ENCODE measurements at places on chromosomes 16 and 17. TPM values are rescaled to one million over a fixed set of nuclear protein-coding genes. Genes with fewer than 3 reads are reported as not detected.

DNA sequence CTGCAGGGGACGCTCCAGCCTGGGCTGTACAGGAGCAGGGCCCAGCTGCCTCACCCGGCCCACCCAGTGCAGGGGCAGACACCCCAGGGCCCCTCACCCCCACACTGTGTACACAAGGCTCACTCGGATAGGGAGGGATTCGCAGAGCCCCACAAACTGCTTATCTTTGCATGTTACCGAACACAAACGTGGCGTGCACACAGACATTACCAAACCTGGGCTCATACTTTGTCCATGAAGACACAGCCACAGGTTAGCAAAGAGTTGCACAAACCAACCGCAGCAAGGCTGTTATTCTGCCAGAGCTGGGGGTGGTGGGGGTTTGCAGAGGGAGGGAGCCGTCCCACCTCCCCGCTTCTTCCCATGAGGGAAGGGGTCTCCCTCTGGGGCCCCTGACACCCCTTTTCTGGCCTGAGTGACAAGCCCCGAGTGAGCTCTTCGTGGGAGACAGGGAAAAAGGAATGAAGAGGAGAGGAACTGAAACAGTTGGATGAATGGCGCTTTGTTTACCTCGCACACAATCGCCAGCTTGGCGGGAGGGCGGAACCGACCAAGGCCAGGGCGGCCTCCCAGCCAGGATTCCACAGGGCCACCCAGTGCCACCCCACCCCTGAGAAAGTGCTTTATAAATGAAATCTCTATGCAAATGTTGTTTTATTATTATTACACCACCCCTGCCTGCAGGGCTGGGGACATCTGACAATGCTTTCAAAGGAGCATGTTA is 434 bp upstream of the CPSF4L start:
- H3K27ac ChIP-seq, result no peak overlapping the region
- peaks cover 10% of the 10 kb centered on the region for H3K4me1 ChIP-seq
- no peaks in the 10 kb centered on the region for H3K36me3 ChIP-seq
- H3K4me3 ChIP-seq, result no peak overlapping the region

Gene CNTNAP4
- total RNA-seq, result not detected

- peaks cover 21% of the 10 kb centered on the region for H3K4me1 ChIP-seq
- H3K27me3 ChIP-seq, result no peaks in the 10 kb centered on the region
- no peaks in the 10 kb centered on the region for H3K36me3 ChIP-seq
These were observed 78.3 kb downstream of the KCNJ12 start for GRCh38 chr17:21454441-21454840.

Gene ACSM3
- 10.0 TPM for total RNA-seq

DNA sequence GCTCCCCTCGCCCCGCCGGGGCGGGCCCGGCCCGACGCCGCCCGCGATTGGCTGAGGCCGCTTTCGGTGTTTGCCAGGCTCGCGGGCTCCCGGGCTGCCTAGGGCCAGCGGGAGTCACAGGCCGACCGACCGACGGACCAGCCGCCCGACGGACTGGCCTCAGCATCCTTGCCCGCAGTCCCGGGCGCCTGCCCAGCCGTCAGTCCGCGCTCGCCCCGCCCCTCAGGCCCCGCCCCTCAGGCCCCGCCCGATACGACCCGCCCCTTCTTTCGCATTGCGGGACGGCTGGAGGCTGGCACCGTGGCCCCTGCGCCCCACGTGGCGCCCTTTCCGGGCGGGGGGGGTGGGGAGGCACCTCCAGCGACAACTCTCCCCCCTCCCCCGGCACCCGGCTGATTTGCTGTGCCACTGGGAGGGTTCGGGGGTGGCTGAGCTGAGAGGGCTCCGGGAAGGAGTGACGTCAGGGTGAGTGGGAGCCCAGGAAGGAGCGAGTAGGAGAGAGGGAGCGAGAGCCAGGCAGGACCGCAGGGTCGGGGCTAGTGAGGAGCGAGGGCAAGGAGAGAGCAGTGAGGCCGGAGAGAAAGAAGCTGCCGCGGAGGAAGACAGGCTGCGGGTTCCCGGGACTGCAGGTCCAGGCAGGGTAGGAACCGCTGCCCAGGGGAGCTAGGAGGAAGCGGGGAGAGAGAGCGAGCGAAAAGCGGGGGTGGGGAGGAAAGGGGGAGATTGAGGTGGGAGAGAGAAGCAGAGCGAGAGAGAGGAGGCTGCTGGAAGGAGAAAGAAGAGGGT is at the start of gene ASPHD1:
Gene ASPHD1 (plus strand): TSS at position 387 of the 786 bp plus-strand sequence. CDS start 484 bp downstream, outside the sequence.
- H3K4me1 ChIP-seq, result peaks cover 16% of the 10 kb centered on the region
- no peak within 1 kb of the TSS for H3K27ac ChIP-seq
- no peaks in the 10 kb centered on the region for H3K36me3 ChIP-seq
- H3K4me3 ChIP-seq, result peak within 1 kb of the TSS; percentile 75

GRCh38 chr16:27379919-27380318 is 22.1 kb upstream of the IL21R start:
- peaks cover 2% of the 10 kb centered on the region for H3K4me1 ChIP-seq
- DNase-seq, result no peak
- no peaks in the 10 kb centered on the region for H3K36me3 ChIP-seq
- H3K27ac ChIP-seq, result no peak overlapping the region

GRCh38 chr17:7856011-7856810 is 1.1 kb downstream of the NAA38 start:
- H3K27me3 ChIP-seq, result no peaks in the 10 kb centered on the region
- H3K4me3 ChIP-seq, result peak overlapping the region; percentile 86
- H3K4me1 ChIP-seq, result peaks cover 69% of the 10 kb centered on the region
- peak overlapping the region; percentile 99 for H3K27ac ChIP-seq

Gene SLC16A11
- 0.38 TPM for total RNA-seq

DNA sequence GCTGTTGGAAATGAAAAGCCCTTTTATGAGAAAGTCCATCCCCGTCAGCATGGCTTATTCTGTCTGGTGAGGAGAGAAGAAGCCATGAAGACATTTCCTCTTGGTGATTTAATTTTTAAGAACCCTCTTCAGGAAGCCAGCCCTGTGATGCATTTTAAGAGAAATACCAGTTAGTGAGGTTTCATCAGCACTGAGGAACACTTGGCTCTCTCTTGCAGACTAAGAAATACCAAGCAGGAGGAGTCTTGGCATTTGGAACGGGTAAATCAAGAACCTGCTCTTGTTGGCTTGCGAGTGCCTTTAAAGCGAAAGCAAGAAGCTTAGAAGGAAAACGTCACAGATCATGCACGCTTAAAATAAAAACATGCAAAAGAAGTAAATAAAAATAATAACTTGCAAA is 17.5 kb downstream of the RAB11FIP3 start:
- H3K4me3 ChIP-seq, result no peak overlapping the region
- H3K4me1 ChIP-seq, result no peaks in the 10 kb centered on the region
- no peaks in the 10 kb centered on the region for H3K36me3 ChIP-seq
- no peaks in the 10 kb centered on the region for H3K27me3 ChIP-seq
- DNase-seq, result no peak
- no peak overlapping the region for H3K27ac ChIP-seq

DNA sequence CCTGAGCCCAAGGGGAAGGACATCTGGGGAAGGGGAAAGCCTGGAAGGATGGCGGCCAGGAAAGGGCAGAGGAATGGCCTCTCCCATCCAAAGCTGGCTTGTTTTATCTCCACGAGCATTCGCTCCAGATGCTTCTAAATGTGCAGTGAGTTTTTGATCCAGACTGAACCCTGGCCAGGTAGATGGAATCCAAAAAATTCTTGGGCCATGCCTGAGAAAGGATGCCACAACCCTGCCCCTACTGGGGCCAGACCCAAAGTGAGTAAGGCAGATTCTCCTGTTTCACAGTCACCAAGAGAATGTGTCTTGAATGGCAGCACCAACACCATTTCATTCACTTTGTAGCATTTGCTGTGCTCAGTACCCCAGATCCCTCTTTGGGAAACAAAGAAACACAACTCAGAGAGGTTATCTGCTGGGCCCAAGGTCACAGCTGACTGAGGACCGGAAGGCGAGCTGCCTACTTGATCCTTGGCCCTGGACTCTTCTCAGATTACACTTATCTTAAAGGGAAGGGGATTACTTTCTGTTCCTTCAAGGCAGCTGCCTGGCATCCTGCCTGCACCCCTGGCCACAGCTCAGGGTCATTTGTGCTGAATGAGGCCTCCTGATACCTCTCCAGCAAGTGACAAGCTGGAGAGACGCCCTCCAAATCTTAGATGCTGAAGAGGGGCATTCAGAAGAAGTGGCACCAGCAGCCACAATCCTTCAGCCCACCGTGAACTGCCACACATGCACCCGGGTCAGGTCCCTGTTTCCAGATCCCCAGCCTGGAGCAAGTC is 3.6 kb downstream of the LRRC75A start:
- no peak overlapping the region for H3K4me3 ChIP-seq
- peaks cover 42% of the 10 kb centered on the region for H3K4me1 ChIP-seq
- no peaks in the 10 kb centered on the region for H3K36me3 ChIP-seq

DNA sequence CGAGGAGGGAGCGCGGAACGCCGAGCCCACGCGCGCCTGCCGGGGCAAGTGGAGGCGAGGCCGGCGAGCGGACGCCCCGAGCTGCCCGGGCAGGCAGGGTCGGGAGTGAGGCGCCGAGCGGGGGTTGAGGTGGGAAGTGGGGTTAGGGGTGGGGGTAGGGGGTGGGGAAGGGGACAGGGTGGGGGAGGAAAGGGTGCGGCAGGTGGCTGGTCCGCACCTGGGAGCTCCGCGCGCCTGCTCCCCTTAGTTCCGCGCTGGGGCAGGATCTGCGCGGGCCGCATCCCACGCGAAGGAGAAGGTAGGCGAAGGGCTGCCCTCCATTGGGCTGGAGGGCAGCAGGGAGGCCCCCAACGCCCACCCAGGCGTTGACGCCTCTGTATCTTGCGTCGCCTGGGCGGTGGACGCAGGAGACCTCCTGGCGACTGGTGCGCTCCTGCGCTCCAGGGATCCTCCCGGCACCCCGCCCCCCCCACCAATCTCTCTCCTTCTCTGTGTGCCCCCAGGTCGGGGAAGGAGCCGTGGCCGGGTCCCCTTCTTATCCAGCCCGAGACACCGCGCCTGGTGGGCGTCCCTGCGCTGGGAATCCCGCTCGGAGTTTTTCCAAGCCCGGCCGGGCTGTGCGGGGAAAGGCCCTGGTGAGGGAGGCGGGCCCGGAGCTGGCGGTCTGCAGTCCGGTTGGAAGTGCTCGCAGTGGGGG is 51.3 kb upstream of the AMZ2 start:
- peaks cover 57% of the 10 kb centered on the region for H3K27me3 ChIP-seq
- peak overlapping the region; percentile 2 for H3K27ac ChIP-seq
- no peaks in the 10 kb centered on the region for H3K36me3 ChIP-seq
- peaks cover 57% of the 10 kb centered on the region for H3K4me1 ChIP-seq

DNA sequence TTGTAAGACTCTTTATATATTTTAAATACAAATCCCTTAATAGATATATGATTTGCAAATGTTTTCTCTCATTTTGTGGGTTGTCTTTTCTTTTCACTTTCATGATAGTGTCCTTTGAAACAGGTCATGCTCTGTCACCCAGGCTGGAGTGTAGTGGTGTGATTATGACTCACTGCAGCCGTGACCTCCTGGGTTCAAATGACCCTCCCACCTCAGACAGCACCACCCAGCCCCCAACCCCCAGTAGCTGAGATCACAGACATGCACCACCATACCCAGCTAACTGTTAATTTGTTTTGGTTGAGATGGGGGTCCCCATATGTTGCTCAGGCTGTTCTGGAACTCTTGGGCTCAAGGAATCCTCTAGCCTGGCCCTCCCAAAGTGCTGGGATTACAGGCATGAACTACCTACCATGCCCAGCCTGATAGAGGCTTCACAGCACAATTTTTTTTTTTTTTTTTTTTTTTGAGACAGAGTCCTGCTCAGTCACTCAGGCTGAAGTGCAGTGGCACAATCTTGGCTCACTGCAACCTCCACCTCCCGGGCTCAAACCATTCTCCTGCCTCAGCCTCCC is 18.5 kb upstream of the TMIGD1 start:
- H3K4me3 ChIP-seq, result no peak overlapping the region
- H3K36me3 ChIP-seq, result no peaks in the 10 kb centered on the region
- no peak for DNase-seq

DNA sequence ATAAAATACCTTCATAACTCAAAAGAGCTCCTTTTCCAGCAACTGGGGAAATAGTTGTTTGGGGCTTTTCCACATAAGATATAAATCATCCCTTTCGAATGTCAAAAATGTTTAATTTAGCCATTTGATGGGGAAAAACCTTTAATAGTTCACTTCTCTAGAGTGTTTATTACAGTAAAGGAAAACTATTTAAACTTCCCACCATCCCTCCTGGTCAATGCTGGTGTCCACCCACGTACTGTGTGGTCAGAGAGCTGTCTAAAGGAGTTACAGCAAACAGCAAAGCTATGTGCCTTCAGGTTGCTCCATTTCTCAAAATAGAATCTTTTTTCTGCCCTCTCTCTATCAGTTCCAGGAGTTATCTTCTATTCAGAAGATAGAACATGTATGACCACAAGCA is 33.5 kb downstream of the KANSL1 start:
- H3K27me3 ChIP-seq, result no peaks in the 10 kb centered on the region
- DNase-seq, result no peak
- no peak overlapping the region for H3K4me3 ChIP-seq
- H3K4me1 ChIP-seq, result peaks cover 88% of the 10 kb centered on the region

- H3K27me3 ChIP-seq, result no peaks in the 10 kb centered on the region
- peaks cover 7% of the 10 kb centered on the region for H3K36me3 ChIP-seq
- H3K27ac ChIP-seq, result peak overlapping the region; percentile 93
- DNase-seq, result no peak
These were observed 572 bp downstream of the PGP start for GRCh38 chr16:2213817-2214718.

Gene ADAD2
- 0.52 TPM for total RNA-seq

GRCh38 chr17:80381416-80381923 is 33.5 kb upstream of the ENDOV start:
- H3K4me3 ChIP-seq, result no peak overlapping the region
- no peak overlapping the region for H3K27ac ChIP-seq
- H3K27me3 ChIP-seq, result no peaks in the 10 kb centered on the region
- H3K4me1 ChIP-seq, result peaks cover 10% of the 10 kb centered on the region
- H3K36me3 ChIP-seq, result peaks cover 100% of the 10 kb centered on the region
- no peak for DNase-seq

Gene RNF222
- total RNA-seq, result not detected

GRCh38 chr17:68777856-68778694 is 176.9 kb upstream of the FAM20A start:
- DNase-seq, result no peak
- no peak overlapping the region for H3K4me3 ChIP-seq
- H3K4me1 ChIP-seq, result peaks cover 25% of the 10 kb centered on the region

DNA sequence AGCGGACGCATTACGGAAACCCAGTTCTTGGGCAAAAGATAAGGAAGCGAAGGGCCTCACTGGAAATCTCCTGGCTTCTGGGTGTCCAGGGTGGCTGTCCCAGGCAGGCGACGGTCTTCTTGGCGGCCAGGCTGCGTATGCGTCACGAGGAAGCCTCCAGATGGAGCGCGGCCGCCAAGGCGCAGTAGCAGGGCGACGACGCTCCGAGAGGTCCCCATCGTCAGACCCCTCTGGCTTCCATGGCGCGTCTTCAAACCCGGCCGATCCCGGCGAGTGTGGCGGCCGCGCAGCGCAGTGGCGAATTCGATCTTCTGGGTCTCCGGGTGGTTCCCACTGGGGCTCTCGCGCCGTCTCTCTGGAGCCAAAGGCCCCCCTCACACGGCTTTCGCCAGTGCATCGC is 13.8 kb upstream of the ANKRD40CL start:
- no peaks in the 10 kb centered on the region for H3K36me3 ChIP-seq
- H3K27me3 ChIP-seq, result peaks cover 5% of the 10 kb centered on the region
- peak overlapping the region; percentile 52 for H3K4me3 ChIP-seq
- DNase-seq, result no peak
- H3K4me1 ChIP-seq, result peaks cover 11% of the 10 kb centered on the region

- no peaks in the 10 kb centered on the region for H3K27me3 ChIP-seq
- peaks cover 17% of the 10 kb centered on the region for H3K36me3 ChIP-seq
These were observed 898 bp downstream of the TERF2IP start for GRCh38 chr16:75648265-75649076.

- H3K4me1 ChIP-seq, result no peaks in the 10 kb centered on the region
- no peaks in the 10 kb centered on the region for H3K27me3 ChIP-seq
- DNase-seq, result no peak
- no peak overlapping the region for H3K27ac ChIP-seq
- H3K36me3 ChIP-seq, result no peaks in the 10 kb centered on the region
These were observed 1131.0 kb upstream of the GOT2 start for GRCh38 chr16:59864981-59865666.

All from left ventricle myocardium inferior (tissue), 1 donor.